ENCODE measurements at places on chromosomes 5 and 9.

- DNase-seq = no peak
Observed at GRCh38 chr5:3584724-3585531, 10.7 kb upstream of the IRX1 start.

DNA sequence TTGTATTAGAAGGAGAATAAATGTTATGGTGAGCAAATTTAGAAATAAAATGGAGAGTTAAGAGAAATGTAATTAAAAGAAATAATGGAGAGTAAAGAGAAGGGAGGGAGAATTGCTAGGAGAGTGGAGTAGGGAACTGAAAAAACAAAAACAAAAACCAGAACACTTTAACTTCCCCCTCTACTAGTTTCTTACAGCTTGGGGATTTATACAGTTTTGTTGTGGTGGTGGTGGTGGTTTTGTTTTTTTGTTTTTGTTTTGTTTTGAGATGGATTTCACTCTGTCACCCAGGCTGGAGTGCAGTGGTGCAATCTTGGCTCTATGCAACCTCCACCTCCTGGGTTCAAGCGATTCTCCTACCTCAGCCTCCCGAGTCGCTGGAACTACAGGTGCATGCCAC, 322.4 kb downstream of the TMEM167A start:
- peak; percentile 32 for DNase-seq

- no peak for DNase-seq
Observed at GRCh38 chr9:124735121-124735520, 36.0 kb downstream of the NR6A1 start.

GRCh38 chr5:177309351-177310191, 2.1 kb downstream of the MXD3 start:
- DNase-seq = peak; percentile 74

DNA sequence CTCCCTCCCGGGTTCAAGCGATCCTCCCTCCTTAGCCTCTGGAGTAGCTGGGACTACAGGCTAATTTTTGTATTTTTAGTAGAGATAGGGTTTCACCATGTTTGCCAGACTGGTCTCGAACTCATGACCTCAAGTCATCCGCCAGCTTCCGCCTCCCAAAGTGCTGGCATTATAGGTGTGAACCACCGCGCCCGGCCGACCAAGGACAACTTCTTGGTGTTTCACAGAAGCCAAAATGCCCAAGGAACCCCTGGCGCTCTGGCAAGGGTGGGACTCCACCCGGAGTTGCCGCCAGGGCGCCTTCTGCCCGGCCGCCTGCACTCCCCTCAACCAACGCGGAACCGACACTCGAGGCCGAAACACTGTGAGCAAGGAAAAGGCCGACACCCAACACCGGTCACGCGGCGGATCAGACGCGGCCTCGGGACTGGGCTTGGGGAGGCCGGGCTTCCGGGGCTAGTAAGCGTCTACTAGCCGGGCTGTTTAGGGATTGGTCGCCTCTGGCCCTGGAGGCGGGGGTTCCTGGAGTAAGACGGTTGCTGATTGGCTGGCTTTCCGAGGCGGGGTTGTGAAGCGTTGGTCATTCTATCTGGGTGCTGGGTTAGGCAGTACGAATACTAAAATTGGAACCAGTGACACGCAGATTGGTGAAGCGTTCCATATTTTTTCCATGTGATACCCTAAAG, 7.7 kb upstream of the CFAP157 start:
- DNase-seq = peak; percentile 97

GRCh38 chr9:79656169-79656568, 84.4 kb downstream of the TLE4 start:
- DNase-seq = no peak

- DNase-seq = no peak
Observed at GRCh38 chr5:171771856-171772255, 13.8 kb upstream of the SMIM23 start.

DNA sequence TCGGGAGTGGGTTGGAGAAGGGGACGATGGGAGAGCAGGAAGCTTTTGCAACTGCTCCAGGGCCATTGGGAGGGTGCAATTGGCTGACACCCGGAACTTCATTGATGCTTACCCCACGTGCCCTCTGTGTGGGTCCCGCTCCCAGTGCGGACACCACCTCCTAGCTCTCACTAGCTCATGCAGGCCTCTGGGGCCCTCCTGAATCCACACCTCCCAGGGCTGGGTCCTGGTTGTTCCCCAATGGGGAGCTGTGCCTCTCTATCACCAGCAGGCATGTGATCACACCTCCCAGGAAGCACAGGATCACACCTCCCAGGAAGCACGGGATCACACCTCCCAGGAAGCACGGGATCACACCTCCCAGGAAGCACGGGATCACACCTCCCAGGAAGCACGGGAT, 32.1 kb upstream of the FCN2 start:
- no peak for DNase-seq

GRCh38 chr9:133360400-133361393, 4.3 kb downstream of the SURF2 start:
- DNase-seq = no peak

GRCh38 chr9:122814545-122814944, 13.8 kb downstream of the PDCL start:
- no peak for DNase-seq

All from GM13976 (cell line).